ENCODE measurements at places on chromosomes 7 and 10. TPM values are rescaled to one million over a fixed set of nuclear protein-coding genes. Genes with fewer than 3 reads are reported as not detected.

Gene ZNF518A
- total RNA-seq = 25.1 TPM

Gene CCL24
- not detected for total RNA-seq

GRCh38 chr10:32489158-32489557 is 43.2 kb downstream of the CCDC7 start:
- no peak for DNase-seq

DNA sequence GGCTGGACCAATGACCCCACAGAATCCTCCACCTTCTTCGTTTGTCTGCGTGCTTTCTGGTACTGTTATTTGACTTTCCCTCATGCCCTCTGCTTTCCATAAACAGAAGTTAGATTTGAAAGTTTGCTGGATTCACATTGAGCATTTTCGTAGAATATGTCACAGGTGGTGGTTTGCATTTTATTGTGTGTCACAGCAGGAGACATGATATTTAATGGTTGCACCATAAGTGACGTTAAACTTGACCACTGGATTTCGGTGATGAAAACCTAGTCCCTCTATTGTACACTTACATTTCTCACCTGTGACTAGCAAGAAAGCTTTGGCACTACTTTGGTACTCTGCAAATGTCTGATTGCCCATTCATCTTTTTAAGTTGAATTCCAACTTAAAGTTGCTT is 15.2 kb upstream of the MKX start:
- DNase-seq = no peak

DNA sequence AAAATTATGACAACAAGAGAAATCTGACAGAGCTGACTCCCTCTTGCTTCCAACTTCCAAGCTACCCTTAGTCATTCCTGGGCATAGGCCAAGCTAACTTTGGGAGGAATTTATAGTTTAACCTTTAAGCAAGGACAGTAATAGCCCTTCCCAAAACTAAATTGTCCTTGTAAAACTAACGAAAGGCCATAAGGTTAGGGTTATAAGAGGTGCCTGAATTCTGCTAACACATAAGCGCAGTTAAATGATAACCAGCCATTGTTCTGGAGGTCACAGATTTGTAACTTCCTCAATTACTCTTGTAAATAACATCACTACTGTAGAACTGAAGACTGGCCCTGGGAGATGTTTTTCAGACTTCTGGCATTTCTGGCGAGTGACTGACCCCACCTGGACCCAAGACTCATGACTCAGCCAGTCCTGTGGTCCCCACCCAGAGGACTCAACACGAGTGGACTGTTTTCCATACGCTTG is 481.2 kb downstream of the KCNMA1 start:
- no peak for DNase-seq

GRCh38 chr7:2510909-2511768 is 8.4 kb upstream of the LFNG start:
- DNase-seq = peak; percentile 71

DNA sequence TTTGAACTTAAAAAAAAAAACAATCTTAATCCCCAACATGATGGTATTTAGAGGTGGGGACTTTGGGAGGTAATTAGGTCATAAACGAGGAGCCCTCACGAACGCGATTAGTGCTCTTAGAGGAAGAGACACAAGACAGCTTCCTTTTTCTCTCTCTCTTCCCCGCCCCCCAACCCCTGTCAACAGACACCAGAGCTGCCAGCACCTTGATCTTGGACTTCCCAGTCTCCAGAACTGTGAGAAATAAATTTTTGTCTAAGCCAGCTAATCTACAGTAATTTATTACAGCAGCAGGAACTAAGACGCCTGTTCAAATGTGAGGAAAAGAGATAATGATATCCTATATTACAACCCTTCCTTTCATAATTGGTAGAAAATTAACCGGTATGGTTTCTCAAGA is 40.1 kb downstream of the RELN start:
- DNase-seq = no peak

DNA sequence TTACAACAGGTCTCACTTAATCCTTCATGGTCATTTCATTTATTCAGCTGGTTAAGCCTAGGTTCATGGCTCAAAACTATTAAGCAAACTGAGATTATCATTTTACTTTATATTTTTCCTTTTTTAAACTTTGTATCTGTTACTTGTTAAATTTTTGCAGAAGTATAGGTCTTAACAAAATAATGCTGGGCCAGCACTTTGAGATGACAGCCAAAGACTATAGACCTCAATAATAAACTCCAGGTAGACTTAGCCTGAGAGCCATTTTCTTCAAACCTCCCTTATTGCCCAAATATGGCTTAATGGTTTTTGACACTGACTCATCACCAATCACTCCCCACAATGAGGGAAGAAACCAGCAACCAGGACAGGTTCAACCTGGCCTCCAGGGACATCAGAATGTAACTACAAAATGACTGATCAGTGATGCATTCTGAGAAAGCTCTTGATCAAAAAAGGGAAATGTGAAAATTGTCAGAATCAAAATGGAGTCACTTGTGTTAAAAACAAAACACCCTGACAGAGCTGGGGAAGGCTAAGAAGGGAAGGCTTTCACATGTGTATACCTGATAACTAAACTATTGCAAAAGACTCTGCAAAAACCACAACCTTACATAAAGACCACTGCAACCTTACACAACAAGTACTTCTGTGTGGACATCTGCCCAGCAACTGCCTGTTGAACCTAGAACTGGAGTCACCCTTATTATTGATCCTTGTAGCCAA is 2.1 kb upstream of the CCDC126 start:
- DNase-seq = no peak

GRCh38 chr7:155377838-155378579 is 79.9 kb upstream of the EN2 start:
- DNase-seq = no peak

Data from naive thymus-derived CD4-positive, alpha-beta T cell (primary cell).